ENCODE measurements at places on chromosomes 1 and 21.
A peak's percentile ranks its signal among the peaks of the same experiment; 100 is the strongest.

- DNase-seq = peak; percentile 85
Observed at GRCh38 chr1:17335821-17336710, 28.1 kb downstream of the PADI4 start.

GRCh38 chr1:61864489-61864888 is 122.2 kb downstream of the PATJ start:
- no peak for DNase-seq

DNA sequence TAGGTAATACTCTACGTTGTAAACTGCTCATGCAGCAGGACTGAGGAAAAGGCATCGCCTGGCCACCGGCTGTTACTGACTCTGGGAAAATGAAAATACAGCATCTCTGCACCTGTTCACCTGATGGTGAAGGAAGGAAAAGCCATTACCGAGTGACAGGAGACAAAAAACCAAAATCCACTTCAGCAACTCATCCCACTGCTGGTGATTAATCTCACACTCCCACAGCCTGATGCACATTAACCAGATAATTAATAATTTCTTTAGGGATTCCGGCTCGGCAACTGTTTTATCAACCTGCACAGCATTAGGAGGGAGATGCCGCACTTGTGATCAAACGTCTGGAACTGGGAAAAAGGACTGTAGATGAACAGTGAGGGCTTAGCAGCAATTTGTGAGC is 183.9 kb upstream of the ESRRG start:
- no peak for DNase-seq

GRCh38 chr1:156813750-156814570 is 2.7 kb downstream of the SH2D2A start:
- DNase-seq = peak; percentile 88

DNA sequence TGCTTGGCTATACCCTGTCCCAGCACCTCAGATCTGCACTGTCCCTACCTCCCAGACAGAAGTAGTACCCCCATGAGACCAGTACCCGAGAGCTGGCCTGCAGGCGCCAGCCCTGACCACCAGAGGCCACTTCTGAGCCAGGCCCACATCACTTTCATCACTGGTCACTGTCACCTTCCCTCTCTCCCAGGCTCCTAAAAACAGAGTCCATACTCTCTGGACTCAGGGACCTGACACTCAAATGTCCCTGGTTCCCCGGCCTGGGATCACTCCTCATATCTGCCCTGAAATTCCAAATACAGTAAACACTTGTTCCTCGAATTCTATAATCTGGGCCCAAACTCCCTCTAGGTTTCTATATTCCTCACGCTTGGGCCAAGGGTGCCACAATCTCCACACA is 18.7 kb downstream of the TMEM53 start:
- DNase-seq = peak; percentile 41

GRCh38 chr1:160070243-160071163 is 543 bp upstream of the KCNJ10 start:
- DNase-seq = peak; percentile 79

- no peak for DNase-seq
Observed at GRCh38 chr1:45348609-45348965, 8.3 kb upstream of the MUTYH start.

GRCh38 chr1:41469706-41470105 is 14.8 kb downstream of the EDN2 start:
- DNase-seq = no peak

GRCh38 chr1:42136466-42136865 is 16.7 kb upstream of the GUCA2B start:
- DNase-seq = no peak

- no peak for DNase-seq
Observed at GRCh38 chr21:29104239-29104708, 26.2 kb upstream of the MAP3K7CL start.

- DNase-seq = no peak
Observed at GRCh38 chr1:70034403-70034802, 171.0 kb downstream of the LRRC40 start.

DNA sequence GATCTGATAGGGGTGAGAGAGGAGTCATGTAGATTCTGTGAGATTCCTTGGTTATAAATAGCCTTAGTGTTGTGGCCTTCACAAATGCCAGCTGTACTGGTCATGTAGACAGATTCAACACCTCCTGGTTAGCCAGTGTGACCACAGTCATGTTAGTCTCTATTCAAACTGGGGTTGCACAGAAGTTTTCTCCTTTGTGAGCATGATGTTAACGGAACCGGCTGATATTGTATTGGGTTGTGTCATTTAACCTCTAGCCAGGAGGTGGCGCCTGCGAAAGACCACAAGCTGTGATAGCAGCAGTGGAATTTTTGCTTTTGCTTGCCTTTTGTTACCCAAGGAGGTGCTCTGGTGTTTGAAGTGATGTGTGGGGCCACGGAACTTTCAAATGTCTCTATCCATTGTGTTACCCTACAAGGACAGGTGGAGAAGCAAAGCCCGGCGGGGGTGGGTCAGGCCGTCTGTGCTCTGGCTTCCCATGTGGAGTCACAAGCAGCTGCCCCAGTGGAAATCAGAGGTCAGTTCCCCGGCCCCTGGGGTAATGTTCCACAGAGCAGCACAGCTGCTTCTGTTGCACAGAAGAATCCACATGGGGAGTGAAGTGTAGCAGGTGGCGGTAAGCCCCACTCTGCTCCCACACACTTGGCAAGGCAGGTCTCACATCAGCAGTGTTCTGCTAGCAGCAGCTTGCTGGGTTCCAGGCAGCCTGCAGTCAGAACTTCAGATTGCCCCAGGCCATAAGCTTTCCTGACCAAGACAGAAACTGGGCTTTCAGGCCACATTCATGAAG is 112.6 kb downstream of the ADAMTS1 start:
- DNase-seq = peak; percentile 42

GRCh38 chr1:27045973-27046558 is 33.4 kb upstream of the TENT5B start:
- peak; percentile 79 for DNase-seq

DNA sequence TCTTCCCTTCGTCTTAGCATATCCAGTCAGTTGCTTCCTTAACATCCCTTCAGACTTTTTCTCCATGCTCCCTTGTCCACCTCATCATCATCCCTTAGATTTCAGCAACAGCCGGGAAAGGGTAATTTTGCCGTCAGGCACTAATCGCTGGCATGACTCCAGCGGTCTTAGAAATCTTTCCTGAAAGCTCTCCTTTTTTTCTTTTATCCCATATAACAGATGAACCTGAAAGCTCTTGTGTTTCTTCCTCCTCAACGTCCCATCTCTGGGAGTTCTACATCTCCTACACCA is 10.4 kb upstream of the BOLA1 start:
- no peak for DNase-seq

DNA sequence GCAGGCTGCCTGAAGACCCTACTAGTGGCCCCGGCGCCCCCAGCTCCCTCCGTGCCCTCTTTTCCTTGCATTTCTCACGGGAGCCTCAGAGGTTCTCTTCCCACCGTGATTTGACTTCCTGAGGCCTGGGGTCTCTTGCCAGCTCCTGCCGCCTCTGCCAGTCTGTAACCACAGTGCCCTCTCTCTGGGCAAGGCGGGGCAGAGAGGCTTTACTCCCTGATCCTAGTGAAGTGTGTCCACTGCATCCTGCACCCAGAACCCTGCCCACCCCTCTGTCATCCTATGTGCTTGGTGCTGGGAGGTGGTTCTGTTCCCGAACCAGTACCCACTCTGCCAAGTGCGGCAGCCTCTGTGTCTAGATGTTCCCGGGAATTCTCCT is 2.4 kb downstream of the ESPN start:
- no peak for DNase-seq

DNA sequence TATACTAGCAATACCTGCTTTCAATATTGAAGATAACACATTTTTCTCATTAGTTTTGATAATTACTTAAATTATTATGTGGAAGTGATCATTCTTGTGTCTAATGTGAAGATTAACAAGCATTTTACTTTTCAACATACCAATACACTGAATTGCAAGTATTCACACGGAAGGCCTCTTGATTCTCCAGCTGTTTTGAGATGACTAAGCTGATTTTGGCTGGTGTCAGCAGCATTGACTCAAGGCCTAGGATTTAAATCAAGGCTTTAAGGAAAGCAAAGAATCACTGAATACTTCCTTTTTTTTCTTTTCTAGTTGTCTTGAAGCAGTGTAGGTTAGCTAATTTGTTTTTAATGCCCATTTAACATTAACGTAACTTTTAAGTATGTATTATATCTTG is 373.7 kb downstream of the SRGAP2C start:
- no peak for DNase-seq

GRCh38 chr21:26834181-26834905 is 10.9 kb downstream of the ADAMTS1 start:
- DNase-seq = no peak

- no peak for DNase-seq
Observed at GRCh38 chr1:193417945-193418744, 231.7 kb upstream of the B3GALT2 start.

- DNase-seq = no peak
Observed at GRCh38 chr1:209157546-209158249, 425.8 kb upstream of the CAMK1G start.

DNA sequence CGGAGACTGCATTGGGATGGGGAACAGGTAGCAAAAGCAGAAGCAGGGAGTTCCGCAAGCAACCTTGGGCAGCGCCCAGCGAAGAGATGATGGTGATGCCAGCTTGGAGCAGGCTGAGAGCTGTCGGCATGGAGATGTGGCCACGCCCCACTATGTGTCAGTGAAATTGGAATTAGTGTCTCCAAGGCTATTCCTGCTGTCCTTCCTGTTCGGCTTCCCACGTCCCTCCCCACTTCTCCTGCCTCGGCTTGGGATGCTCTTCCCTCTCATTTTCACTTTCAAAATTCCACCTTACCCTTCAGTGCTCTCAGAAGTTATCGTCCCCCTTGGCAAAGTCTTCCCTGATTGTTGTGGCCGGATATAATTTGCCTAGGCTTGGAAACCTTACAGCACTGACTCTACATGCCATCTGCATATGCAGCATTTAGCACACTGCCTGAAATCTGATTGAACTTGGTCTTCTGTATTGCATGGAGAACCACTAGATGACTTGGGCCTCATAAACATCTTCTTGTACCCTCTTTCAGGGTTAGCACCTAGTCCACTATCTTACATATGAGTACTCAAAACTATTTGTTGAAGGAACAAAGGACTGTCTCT is 270.7 kb upstream of the RUNX1 start:
- no peak for DNase-seq

DNA sequence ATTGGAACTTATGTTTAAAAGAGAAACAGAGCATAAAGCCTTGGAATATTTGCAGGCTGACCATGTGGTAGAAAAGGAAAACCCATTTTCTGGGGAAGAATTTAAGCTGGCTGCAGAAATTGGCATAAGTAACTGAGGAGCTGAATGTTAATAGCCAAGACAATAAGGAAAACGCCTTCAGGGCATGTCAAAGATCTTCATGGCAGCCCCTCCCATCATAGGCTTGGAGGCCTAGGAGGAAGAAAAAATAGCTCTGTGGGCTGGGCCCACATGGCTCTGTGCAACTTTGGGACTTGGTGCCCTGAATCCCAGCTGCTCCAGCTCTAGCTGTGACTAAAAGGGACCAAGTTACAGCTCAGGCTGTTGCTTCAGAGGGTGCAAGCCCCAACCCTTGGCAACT is 51.5 kb downstream of the CTH start:
- DNase-seq = no peak

- no peak for DNase-seq
Observed at GRCh38 chr21:28892199-28893111, 100.2 kb downstream of the LTN1 start.

- no peak for DNase-seq
Observed at GRCh38 chr1:19480282-19480681, 5.1 kb downstream of the CAPZB start.

DNA sequence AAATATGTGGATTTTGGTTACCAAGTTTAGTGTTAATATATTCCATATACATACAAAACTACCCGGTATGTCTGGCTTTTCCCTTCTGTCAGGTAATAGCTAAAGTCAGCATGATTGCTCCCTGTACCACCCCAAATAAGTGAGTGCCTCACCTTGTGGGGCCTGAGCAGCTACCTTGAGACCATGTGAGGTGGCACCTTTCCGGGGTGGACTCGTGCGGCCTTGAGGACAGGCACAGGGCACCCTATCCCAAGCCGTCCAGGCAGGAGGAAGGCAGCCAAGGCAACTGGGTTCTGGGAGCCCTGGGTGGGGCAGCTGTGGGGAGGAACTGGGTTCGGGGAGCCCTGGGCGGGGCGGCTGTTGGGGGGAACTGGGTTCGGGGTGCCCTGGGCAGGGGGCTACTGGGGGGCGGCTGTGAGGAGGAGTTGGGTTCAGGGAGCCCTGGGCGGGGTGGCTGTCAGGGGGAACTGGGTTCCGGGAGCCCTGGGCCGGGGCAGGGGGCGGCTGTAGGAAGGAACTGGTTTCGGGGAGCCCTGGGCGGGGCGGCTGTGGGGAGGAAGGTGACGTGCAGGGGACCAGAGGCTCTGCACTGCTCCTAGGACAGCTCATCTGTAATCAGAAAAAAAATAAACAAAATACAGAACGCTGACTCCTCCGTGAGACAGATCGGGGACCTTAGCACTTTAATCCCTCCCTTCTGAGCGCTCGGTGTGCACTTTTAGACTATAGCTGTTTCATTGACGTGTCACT is 63.3 kb downstream of the POFUT2 start:
- DNase-seq = no peak

GRCh38 chr1:167551362-167551761 is 2.2 kb downstream of the CREG1 start:
- DNase-seq = no peak

- no peak for DNase-seq
Observed at GRCh38 chr1:64675718-64676345, 69.0 kb upstream of the RAVER2 start.

DNA sequence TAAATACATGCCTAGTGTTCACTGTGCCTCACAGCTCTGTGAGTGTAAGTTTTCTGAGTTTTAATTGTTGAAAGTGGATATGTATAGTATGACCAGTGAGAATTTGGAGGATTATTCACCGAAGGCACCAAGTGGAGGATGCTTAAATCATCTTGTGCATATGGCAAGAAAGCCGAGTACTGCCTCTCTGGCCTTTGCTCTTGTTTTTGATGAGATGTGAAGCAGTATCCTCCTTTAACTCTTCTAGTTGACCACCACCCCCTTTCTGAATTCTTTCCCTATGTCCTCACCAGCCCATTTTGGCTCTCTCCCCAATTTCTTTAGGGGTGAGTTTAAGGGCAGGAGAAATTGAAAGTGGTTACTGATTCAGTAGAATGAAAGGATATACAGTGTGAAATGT is 130.4 kb downstream of the SYT2 start:
- no peak for DNase-seq

DNA sequence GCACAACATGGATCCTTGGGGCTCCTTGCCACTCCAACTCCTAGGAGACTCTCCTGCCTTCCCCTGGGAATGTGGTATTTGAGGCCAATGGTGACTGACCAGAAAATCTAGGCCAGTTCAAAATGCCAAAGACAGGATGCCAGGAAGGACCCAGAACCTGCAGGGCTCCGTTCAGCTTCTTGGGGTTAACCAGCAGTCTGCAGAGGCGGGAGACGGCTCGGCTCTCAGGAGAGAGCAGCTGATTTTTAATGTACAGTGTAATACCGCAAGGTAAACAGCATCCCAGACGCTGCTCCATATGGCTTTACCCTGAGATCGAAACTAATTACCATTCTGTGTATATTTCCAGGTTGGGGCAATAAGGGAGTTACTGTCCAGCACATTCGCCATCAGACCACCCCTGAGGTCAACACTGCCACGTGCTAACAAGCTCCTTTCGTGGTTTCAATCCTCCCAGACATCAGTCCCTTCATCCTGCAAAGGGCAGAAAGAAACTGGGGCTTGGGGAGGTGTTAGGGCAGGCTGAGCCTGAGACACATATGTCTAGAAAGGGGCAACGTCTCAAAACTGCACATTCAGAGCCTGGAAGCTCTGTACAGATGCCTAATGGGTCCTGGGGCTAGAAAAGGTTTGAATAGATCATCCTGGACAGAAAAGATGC is 16.7 kb downstream of the ITPKB start:
- peak; percentile 39 for DNase-seq
